ENCODE measurements at places on chromosomes 1 and 21. TPM values are rescaled to one million over a fixed set of nuclear protein-coding genes. Genes with fewer than 3 reads are reported as not detected.

DNA sequence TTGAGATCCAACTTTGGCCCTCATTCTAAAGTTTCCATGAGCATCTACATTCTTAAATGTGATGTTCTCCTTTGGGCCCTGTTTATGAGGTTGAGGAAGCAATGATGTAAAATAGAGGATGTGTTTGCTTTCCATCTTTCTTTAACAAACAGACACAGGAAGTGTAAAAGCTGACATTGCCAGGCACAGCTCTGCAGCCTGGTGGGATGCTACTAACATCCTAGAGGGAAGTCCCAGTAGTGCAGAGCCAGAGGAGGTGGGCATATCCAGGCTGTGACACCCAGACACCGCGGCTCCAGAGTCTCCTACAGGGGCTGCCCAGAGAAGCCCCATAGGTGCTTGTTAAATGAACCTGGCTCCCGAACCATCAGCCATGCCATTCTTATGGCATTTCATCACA lies 16.2 kb downstream of the OLFML2B start:
- no peak overlapping the region for H3K27ac ChIP-seq
- no peak overlapping the region for H3K4me3 ChIP-seq
- peaks cover 8% of the 10 kb centered on the region for H3K36me3 ChIP-seq
- H3K4me1 ChIP-seq, result peaks cover 10% of the 10 kb centered on the region
- DNase-seq, result no peak
- no peaks in the 10 kb centered on the region for H3K27me3 ChIP-seq

GRCh38 chr21:41857771-41858300 lies 21.3 kb downstream of the PRDM15 start:
- H3K4me3 ChIP-seq, result no peak overlapping the region
- no peak for DNase-seq
- H3K4me1 ChIP-seq, result no peaks in the 10 kb centered on the region
- H3K27me3 ChIP-seq, result no peaks in the 10 kb centered on the region
- peaks cover 24% of the 10 kb centered on the region for H3K36me3 ChIP-seq

DNA sequence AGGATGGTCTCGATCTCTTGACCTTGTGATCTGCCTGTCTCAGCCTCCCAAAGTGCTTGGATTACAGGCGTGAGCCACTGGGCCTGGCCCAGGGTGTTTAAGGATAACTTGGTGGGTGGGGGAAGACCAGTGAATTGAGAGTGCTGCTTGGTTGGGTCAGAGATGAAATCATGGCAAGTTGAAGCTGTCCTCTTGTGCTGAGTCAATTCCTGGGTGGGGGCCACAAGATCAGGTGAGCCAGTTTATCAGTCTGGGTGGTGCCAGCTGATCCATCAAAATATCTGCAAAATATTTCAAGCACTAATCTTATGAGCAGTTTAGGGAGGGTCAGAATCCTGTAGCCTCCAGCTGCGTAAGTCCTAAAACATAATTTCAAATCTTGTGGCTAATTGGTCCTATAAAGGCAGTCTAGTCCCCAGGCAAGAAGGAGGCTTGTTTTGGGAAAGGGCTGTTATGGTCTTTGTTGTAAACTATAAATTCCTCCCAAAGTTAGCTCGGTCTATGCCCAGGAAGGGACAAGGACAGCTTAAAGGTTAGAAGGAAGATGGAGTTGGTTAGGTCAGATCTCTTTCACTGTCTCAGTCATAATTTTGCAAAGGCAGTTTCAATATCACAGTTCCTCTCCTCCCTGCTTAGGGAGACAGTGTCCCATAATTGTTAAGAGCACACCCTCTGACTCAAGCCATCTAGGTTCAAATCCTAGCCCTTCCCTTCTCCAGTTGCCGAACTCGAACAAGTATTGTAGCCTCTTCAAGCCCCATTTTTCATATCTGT lies 66.8 kb upstream of the BACH1 start:
- H3K4me1 ChIP-seq, result peaks cover 12% of the 10 kb centered on the region
- no peak overlapping the region for H3K27ac ChIP-seq
- no peak overlapping the region for H3K4me3 ChIP-seq
- H3K27me3 ChIP-seq, result no peaks in the 10 kb centered on the region
- DNase-seq, result no peak

DNA sequence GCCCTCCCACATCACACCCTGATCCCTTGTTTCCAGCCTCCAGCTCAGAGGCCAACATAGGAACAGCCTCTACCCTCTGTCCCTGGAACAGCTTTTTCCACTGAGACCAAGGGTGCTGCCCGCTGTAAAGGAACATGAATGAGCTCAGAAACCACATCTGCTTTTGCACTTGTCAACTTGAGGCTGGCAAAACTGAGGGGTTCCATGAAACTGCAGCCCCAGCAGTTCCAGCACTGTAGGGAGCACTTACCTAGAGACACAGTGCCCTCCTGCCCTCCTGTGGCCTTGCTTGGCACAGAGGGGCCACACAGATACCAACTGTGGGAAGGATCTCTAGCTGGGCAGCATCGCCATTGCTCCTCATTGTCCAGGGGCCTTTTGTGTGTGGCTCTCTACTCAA lies 51.7 kb downstream of the ITPKB start:
- peak overlapping the region; percentile 24 for H3K27ac ChIP-seq
- H3K36me3 ChIP-seq, result no peaks in the 10 kb centered on the region
- H3K4me1 ChIP-seq, result peaks cover 40% of the 10 kb centered on the region
- H3K4me3 ChIP-seq, result no peak overlapping the region
- no peak for DNase-seq

- H3K4me3 ChIP-seq, result no peak overlapping the region
- H3K27me3 ChIP-seq, result no peaks in the 10 kb centered on the region
- H3K4me1 ChIP-seq, result peaks cover 35% of the 10 kb centered on the region
- no peak for DNase-seq
Measured at GRCh38 chr1:208174731-208175507, 69.3 kb downstream of the PLXNA2 start.

DNA sequence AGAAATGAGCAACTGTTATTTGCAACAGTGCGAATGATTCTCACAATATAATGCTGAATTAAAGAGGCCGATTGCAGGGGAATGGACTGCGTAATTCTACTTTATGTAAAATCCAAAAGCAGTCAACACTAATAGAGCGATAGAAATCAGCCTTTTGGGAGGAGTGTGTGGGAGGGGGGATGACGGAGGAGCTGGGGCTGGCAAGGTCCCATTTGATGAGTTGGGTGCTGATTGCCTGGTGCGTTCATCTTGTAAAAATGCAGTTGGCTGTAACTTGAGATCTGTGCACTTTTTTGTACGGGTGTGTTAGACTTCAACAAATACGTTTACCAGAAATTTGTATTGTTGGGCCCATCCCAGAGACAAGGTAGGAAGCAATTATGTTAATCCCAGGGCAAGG lies 20.7 kb downstream of the TNFRSF8 start:
- H3K4me1 ChIP-seq, result no peaks in the 10 kb centered on the region
- no peaks in the 10 kb centered on the region for H3K36me3 ChIP-seq
- DNase-seq, result no peak
- H3K4me3 ChIP-seq, result no peak overlapping the region
- H3K27ac ChIP-seq, result no peak overlapping the region

GRCh38 chr1:62962014-62962812 lies 178.3 kb downstream of the ATG4C start:
- no peaks in the 10 kb centered on the region for H3K4me1 ChIP-seq
- no peaks in the 10 kb centered on the region for H3K36me3 ChIP-seq

Gene EIF2D
- total RNA-seq, result 40.5 TPM

Measured in thoracic aorta (tissue), 2 donors.